ENCODE measurements at places on chromosomes 4 and X.

DNA sequence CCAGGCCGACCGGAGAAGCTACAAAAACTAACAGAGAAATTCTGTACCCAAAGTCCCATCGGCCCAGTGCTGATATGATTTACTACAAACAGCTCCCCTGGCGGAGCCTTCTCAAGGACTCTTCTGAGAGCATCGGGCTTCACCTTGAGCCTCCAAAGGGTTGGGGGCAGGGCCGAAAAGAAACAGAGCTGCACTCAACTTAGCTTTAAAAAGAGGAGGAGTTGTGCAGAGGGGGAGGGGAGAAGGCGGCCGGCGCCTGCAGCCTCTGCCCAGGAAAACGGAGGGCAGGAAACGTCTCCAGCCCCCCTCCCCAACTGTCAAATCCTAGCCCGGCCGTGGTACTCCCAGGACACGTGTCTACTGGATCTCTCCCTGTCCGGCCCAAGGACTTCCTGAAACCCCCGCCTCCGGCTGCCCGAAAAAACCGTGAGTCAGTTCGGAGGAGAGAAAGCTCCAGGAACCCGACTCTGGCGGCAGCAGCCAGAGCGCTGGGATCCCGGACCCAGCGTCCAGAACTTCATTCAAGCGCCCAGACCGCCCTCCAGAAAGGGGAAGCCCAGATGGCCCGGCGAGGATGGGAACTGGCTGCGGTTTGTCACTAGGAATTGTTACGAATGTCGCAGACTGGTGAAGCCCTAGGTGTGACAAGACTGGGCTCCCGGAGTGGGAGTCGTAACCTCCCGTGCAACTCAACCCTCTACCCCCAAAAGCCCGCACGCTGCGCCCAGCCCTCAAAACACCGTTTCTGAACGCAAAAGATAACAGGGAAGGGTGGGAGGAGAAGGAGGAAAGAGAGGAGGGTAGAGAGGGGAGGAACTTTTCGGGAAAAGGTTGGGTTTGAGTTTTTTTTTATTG lies 973 bp downstream of the ADAMTS3 start:
- peak; percentile 72 for DNase-seq

GRCh38 chrX:136266828-136267227 lies 15.6 kb upstream of the MAP7D3 start:
- no peak for DNase-seq

DNA sequence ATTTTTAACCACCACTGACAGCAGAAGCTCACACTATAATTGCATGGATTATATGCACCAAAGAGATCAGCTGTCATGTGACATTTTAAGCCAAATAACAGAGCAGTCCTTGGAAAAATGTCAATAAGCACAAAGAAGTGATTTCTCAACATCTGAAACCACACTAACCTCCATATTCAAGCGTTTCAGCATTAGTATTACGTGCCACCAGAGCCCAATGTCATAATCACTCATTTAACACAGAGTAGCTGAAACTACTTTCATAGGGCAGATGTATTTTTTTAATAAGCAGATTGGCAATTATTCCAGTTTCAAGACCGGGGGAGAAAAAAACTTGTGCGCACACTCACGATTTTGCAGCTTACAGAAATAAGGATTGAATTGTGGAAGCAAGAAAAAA lies 76.6 kb downstream of the SH3KBP1 start:
- DNase-seq = no peak

- peak; percentile 79 for DNase-seq
Observed at GRCh38 chr4:119659576-119659975, 31.0 kb upstream of the PDE5A start.

DNA sequence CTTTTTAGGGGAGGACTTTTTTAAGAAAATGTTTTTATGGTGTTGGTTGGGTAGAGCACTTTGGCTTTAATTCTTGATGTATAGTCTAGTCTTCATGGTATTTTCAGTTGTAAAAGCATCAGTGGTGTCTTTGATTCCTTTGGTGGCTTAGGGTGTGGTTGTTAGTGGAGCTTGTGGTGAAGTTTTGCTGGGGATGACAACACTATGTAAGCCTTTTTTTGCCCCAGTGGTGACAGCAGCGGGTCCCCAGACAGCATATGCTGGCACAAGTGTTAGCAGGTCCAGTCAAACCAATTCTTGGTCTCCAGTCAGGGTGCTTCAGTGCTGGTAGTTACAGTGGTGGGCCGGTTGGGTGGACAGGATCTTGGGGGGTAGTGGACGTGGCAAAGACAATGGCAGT lies 52.0 kb downstream of the CHIC1 start:
- no peak for DNase-seq

DNA sequence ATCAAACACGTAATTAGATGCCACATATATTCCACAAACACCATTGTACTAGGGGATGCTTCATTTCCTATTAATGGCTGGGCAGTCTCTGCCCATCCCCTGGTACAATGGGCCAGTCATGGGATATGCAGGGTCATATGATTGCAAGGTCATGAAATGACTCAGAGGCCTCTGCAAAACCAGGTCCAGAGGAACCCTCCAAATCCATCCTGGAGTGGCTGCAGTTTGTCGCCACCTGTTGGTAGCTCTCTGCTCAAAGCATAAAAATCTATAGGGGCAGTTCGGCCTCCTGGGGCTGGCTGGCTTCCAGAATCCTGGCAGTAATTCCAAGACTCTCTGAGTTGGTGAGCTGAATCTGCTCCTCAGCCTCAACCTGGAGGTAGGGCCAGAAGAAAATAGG lies 22.9 kb upstream of the PUDP start:
- peak; percentile 7 for DNase-seq

Measured in brain microvascular endothelial cell (primary cell).